ENCODE measurements at places on chromosomes 13 and 19.
A peak's percentile ranks its signal among the peaks of the same experiment; 100 is the strongest.

DNA sequence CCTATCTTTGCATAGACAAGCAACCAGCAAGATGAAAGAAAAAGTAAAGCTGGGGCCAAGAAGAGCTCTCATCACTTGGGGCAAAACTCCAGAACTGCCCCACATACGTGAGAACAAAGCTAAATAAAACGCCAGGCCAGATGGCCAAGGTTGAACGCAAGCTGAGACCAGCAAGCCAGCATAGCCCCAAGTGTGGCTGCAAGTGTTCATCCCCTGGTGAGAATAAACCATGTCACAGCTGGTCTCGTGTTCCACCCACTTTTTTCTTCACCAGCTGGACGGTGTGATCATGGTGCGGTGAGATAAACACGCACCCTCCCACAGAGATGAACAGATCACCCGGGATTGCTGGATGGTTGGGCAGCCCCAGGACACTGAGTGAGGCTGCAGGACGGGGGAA is 109.6 kb upstream of the CACNA1A start:
- no peak for DNase-seq

DNA sequence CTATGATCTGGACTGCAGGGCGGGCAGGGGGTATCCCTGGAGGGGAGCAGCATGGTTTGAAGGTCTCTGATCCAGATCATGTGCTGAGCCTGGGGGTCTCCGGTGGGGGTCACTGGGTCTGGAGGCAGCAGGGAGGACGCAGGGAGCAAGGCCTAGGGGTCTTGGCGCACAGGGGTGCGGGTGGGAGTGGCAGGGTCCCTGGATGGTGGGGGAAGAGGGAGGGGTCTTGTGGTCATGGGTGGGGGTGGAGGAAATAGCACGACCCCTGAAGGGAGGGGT is 1.9 kb downstream of the BTBD2 start:
- DNase-seq: no peak

DNA sequence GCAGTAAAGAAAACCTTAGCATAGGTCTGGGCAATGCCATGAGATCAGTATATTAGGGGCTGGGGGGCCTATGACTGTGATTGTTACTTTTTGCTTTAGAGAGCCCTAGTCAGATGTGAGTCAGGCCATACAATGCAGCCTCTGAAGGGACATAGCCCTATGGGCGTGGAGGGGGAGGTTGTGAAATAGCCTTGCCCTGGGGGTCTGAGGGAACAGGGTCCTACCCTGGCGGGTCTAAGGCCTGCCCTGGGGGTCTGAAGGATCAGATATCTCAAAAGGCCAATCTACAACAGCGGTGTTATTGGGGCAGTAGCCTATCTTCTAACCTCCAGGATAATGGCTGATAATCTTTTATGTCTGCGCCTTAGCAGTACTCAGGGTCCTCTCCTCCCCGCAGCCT is 13.8 kb upstream of the SLC1A5 start:
- no peak for DNase-seq

DNA sequence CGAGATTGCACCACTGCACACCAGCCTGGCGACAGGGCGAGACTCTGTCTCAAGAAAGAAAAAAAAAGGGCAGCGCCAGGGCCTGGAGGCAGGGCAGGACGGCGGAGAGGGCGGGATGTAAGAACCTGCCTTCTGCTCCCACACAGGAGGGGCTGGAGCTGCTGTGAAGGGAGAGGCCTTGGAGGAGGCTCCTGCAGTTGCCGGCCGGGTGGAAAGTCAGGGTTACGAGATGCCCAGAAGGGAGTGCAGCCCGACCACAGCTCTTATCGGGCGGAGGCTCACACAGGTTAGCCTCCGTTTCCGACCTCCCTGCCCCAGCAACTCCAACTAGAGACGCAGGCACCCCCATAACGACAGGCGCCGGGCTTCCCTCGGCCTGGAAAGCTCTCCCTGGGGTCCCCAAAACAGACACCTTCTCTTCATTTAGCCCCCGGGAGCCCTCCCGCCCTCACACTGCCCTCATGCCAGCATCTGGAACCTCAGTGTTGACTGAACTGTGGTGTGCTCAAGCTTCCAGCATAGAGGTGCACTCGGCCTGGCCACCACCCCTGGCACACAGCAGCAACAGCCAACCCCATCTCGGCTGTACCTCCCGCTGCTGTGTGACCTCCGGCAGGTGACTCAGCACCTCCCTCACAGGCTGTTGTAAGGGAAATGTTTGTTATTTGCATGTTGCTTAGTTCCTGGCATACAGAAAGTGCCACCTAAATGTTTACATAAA is 1.4 kb downstream of the PLPP2 start:
- DNase-seq: no peak

DNA sequence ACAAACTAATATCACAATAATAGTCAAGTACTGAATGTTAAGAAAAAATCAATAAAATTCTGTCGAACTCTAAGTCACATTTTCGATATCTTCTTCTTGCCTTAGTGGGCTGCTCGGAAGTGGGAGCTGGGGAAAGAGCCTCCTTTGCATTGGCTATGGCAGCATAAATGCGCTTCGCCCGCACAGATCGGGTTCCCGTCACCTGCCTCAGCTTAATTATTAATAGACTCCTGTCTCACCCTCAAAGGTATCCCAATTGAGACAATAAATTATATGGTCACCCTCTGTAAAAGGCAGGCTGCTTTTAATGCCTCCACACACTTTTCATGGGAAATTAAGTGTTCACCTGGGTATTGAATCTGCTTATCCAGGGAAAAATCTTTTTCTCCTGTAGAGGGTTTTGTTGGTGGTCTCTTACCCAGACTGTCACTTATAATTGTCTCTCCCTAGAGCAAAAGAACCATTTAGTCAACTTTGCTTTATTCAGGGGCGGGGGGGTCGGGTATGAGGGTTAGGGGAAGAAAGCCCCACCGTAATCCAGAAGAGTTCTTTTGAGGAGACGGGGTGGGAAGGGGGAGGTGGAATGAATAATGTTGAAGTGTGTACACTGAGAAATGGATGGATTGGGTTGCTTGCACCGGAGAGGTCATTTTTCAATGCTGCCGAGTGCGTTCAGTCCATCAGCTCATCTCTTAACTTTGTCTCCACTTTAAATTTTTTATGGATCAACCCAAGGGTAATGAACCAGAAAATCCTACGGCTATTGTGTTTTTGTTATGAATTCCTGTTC is 682.6 kb upstream of the SGCG start:
- no peak for DNase-seq

DNA sequence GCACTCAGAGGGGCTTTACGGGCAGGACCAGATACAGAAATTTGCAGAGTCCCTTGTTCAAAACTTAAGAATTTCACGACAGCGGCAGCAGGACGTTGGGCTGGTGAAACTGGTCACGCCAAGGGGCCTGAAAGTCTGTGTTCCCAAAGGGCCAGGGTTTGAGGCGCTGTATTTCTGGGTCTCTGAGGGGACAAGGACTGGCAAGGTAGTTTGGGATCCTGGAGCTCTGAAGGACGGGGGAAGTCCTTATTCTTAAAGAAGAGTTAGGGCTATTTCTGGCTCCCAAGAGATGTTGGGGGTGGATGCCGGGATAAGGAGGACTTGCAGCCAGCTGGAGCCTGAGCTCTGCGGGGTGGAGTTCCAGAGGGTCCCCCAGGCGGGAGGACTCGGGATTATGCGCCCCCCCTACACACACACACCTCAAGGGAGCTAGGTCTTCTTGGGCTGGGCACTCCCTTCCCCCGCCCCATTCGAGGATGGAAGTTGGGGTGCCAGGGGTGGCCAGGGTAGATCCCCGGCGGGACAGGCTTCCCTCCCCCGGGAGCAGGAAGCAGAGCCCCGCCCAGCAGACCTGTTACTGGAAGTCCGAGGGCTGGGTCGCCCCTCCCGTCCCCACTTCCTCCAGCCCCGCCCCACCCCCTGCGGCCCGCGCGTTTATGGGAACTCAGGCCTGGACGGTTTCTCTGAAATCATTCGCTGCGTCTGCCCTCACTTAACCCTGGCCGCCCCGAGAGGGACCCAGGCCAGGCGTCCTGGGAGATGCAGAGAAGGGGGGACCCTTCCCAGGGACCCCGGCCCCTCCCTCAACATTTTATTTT is 5.6 kb downstream of the BCL3 start:
- DNase-seq: peak; percentile 89

DNA sequence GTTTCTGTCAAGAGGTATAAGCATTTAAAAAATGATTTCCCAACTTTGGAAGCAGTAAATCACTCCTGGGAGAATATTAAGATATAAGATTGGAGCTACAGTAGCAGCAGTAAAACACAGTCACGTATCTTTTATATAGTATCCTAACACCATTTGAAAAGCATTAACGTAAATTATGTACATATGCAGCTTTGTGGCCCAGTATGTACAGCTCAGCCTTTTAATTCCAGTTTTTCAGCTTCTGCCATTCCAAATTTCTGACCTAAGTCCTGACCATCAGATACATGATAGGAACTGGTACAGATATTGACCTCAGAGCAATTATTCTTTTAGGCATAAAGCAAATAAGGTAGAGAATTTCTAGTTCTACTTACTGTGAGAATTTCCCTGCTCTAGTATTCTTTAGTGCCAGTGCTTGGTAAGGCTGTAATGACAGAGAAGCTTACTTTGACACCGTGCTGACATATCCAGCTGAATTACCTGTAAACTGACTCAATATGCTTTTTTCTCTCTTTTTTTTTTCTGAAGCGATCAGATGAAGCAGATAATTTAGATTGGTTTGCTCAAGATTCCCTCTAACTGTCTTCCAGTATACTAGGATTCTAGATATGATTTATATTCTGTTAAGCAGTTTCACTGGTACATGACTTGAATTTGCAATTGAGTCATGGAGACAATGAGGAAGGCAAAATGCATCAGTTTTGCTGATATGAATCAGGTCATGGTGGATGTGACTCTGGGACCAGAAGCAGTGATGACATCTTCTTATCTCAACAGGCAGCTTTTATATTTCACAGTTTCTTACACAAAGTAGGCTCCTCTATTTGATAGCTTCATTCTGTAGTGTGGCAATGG is 703.6 kb downstream of the SLITRK6 start:
- DNase-seq: no peak

- no peak for DNase-seq
Measured at GRCh38 chr13:61777899-61778298, 362.2 kb upstream of the PCDH20 start.

- no peak for DNase-seq
Measured at GRCh38 chr19:45471931-45472562, 4.3 kb downstream of the FOSB start.

- no peak for DNase-seq
Measured at GRCh38 chr13:24284889-24285565, 24.4 kb upstream of the C1QTNF9 start.

GRCh38 chr19:12873891-12874745 is 7.1 kb downstream of the DNASE2 start:
- no peak for DNase-seq

- DNase-seq: no peak
Measured at GRCh38 chr13:33490461-33491327, 205.1 kb upstream of the STARD13 start.

GRCh38 chr19:15863272-15863671 is 34.6 kb downstream of the CYP4F2 start:
- no peak for DNase-seq

DNA sequence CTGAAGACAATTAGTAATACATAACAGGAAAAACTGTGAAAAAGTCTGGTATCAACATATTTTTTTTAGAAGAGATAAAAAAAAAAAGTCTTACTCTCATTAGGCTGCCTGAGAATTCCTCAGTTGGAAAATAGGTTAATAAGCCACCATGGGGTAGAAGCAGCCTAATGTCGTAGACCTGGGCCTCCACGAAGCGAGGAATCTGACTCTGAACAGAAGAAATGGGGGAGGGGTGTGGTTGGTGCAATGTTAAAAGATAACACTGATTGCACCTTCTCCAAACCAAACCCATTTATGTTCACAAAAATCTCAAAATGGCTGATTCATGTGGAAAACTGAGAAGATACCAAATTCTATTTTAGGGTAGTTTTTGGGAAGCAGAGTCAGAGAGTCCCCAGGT is 62.4 kb downstream of the MPHOSPH8 start:
- DNase-seq: no peak

- no peak for DNase-seq
Measured at GRCh38 chr13:19604306-19604705, 29.2 kb upstream of the MPHOSPH8 start.

GRCh38 chr13:111280681-111281585 is 39.5 kb upstream of the TEX29 start:
- no peak for DNase-seq
